ENCODE measurements at places on chromosomes 6 and 20.

GRCh38 chr20:48294196-48294595 is 508.9 kb upstream of the SULF2 start:
- no peak for DNase-seq

- DNase-seq = no peak
Observed at GRCh38 chr6:157761331-157761921, 61.6 kb upstream of the SNX9 start.

GRCh38 chr6:143884216-143884900 is 20.1 kb downstream of the ZC2HC1B start:
- DNase-seq = no peak

DNA sequence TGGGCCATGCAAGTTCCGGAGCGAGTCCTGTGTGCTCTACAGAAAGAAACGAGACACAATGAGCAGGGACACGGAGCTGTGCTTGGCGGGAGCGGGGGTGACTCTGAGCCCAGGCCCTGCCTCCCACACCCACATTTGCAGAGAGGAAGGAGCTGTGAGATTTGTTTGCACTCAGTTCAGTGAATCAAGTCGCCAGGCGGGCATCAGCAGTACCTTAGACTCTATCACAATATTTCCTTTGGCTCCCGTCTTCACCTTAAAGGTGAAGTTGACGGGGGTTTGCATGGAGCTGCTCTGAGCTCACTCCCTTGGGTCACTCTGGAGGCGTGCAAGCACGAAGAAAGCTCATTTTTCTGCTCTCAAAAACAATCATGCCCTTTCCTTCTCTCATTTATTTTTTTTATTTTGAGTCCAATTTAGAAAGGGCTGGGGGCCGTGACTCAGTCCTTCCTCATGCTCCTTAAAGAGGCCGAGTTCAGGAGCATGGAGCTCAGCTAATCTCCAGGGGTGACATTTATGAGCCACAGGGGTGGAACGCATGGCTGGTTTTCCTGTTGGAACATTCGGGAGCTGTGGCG is 188.2 kb downstream of the NFATC2 start:
- DNase-seq = no peak

GRCh38 chr6:18210707-18211106 is 53.6 kb downstream of the DEK start:
- no peak for DNase-seq

DNA sequence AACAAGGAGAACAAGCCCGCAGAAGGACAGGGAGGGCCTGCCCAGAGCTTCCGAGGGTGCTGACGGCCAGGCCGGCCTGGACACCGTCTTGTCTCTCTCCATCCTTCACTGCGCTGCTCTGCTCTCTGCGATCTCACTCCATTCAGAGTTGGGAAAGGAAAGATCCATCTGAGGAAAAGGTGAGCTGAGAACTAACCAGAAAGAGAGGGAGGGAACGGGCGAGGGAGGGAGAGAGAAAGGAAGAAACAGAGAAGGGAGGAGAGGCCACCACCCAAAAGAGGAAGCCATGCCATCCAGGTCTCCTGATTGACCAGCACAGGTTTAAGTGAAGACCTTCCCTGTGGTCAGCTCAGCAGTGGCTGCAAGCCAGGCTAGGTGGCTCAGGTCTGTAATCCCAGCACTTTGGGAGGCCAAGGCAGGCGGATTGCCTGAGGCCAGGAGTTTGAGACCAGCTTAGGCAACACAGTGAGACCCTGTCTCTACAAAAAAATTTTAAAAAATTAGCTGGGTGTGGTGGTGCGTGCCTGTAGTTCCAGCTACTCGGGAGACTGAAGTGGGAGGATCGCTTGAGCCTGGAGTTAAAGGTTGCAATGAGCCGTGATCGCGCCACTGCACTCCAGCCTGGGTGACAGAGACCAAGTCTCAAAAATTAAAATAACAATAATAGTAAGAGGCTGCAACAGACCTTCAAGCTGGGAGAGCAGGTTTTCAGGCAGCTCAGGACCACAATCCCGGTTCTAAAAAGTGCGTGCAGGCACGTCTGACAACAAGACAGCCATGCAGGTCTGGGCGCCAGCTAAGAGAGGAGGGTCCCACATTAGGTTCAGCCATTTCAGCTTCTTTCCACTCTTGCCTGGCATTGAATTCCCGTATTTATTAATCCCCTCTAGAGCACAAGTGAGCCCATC is 34.2 kb upstream of the DLGAP4 start:
- DNase-seq = no peak

DNA sequence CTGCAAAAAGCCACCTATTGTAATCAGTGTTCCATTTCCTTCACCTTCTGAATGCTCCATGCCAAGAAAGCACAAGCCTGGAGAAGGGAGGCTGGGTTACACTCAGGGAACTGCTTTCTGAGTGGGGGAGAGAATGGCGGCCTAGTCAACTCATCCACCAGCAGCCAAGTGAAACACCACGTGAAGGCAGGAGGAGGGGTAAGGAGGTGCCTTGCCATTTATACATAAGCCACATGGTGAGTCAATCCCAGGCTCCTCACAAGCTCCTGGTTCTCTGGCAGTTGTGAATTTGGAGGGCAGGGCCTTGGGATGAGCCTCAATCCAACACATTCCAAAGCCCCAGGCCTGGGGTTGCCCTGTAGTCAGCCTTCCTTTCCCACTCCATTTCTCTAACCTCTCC is 149.4 kb downstream of the CD24 start:
- no peak for DNase-seq

Measured in Right ventricle myocardium superior (tissue), 1 donor.